ENCODE measurements at places on chromosomes 1 and 21. TPM values are rescaled to one million over a fixed set of nuclear protein-coding genes. Genes with fewer than 3 reads are reported as not detected.

The CA6 gene
- total RNA-seq: 0.27 TPM

The EXO1 gene
- total RNA-seq: 57.8 TPM

The WNT3A gene
- total RNA-seq: not detected

The DNASE2B gene
- total RNA-seq: not detected

The CD5L gene
- not detected for total RNA-seq

The KDF1 gene
- total RNA-seq: 0.39 TPM

All from activated CD4-positive, alpha-beta T cell treated with anti-CD3 and anti-CD28 coated beads for 36 hours (primary cell).